ENCODE measurements at places on chromosomes 13 and 19. TPM values are rescaled to one million over a fixed set of nuclear protein-coding genes. Genes with fewer than 3 reads are reported as not detected.

ODAD3 gene
- total RNA-seq, result not detected

ZNF85 gene
- total RNA-seq, result 14.6 TPM

FUT3 gene
- not detected for total RNA-seq

KANK3 gene
- total RNA-seq, result 10.4 TPM

VSTM1 gene
- not detected for total RNA-seq

LHB gene
- total RNA-seq, result not detected

MTRF1 gene
- 16.7 TPM for total RNA-seq

HMGB1 gene
- 61.6 TPM for total RNA-seq

CLEC17A gene
- 0.52 TPM for total RNA-seq

CFAP97D2 gene
- total RNA-seq, result not detected

TJP3 gene
- total RNA-seq, result not detected

SLC15A1 gene
- not detected for total RNA-seq

DAND5 gene
- total RNA-seq, result not detected

MEIOSIN gene
- not detected for total RNA-seq

LYPD5 gene
- not detected for total RNA-seq

SIGLEC5 gene
- 1.6 TPM for total RNA-seq

POSTN gene
- 1,449 TPM for total RNA-seq

GPR18 gene
- under 0.01 TPM for total RNA-seq

ZNF730 gene
- 6.3 TPM for total RNA-seq

GSX1 gene
- not detected for total RNA-seq

KLK3 gene
- not detected for total RNA-seq

LILRB2 gene
- total RNA-seq, result 0.52 TPM

CD33 gene
- 0.52 TPM for total RNA-seq

ZNF230 gene
- total RNA-seq, result 4.2 TPM

BRME1 gene
- 1.6 TPM for total RNA-seq

C19orf67 gene
- not detected for total RNA-seq

OR7E24 gene
- total RNA-seq, result not detected

C19orf33 gene
- not detected for total RNA-seq

HIF3A gene
- 79.3 TPM for total RNA-seq

MED25 gene
- total RNA-seq, result 11.0 TPM

IZUMO2 gene
- not detected for total RNA-seq

RNF225 gene
- total RNA-seq, result not detected

ZNF414 gene
- total RNA-seq, result 4.2 TPM

FUZ gene
- total RNA-seq, result 12.5 TPM

TEX29 gene
- not detected for total RNA-seq

GDF15 gene
- 1.0 TPM for total RNA-seq

FCGBP gene
- 5.7 TPM for total RNA-seq

THSD8 gene
- not detected for total RNA-seq

NRTN gene
- not detected for total RNA-seq

RHPN2 gene
- total RNA-seq, result 0.52 TPM

OR7D2 gene
- not detected for total RNA-seq

OBI1 gene
- total RNA-seq, result 13.6 TPM

NLRP8 gene
- not detected for total RNA-seq

FFAR3 gene
- not detected for total RNA-seq
